ENCODE measurements at places on chromosomes 4 and X.
A peak's percentile ranks its signal among the peaks of the same experiment; 100 is the strongest.

- DNase-seq = no peak
Measured at GRCh38 chr4:41757521-41758156, 9.1 kb upstream of the PHOX2B start.

- no peak for DNase-seq
Measured at GRCh38 chr4:7632341-7632740, 197.6 kb upstream of the PSAPL1 start.

DNA sequence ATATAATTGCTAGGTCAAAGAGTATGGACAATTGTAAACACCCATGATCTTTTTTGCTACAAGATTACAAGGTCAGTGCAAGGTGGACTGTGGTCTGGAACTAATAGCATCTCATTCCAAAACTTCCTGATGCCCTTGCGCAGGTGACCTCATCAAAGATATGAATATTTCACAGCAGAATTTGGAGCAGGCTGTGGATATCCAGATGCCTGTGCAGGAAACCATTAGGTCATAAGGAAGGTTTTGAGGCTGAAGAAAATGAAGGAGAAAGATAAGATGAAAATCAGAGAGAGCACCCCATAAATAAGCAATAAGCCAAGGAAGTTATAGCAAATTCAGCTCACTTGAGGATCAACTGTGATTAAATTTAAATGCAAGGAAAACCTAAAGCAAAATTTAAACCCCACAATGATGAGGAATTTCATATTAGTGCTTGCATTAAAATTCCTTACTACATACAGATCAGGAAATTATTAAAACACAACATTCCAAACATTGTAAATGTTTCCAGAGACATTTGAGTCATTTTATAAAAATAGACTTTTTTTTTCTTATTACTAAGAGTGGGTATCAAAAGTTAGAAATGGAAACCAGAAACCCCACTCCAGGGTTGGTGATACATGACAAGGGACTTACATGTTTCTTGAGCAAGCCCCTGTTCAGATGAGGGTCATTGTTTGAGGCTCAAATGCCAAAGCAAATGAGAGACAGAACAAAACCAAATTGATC lies 100.7 kb upstream of the FAM9C start:
- DNase-seq = no peak

GRCh38 chrX:65073233-65073632 lies 97.0 kb upstream of the ZC4H2 start:
- DNase-seq = no peak

DNA sequence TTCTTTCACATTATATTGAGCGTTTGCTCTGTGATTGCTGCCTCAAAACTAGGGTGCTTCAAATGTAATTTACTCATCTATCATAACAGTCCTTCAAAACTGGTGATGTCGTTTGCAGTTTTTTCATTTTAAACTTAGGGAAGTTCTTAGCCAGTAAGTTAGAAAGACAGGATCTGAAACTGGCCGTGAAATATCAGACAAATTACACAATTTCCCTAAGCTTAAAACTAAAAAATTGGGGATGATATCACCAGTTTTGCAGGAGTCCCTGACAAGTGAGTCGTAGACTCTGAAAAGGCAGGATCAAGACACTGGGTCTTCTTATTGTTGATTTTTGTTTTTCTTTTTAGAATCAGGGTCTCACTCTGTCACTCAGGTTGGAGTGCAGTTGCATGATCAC lies 44.8 kb downstream of the MOB1B start:
- no peak for DNase-seq

DNA sequence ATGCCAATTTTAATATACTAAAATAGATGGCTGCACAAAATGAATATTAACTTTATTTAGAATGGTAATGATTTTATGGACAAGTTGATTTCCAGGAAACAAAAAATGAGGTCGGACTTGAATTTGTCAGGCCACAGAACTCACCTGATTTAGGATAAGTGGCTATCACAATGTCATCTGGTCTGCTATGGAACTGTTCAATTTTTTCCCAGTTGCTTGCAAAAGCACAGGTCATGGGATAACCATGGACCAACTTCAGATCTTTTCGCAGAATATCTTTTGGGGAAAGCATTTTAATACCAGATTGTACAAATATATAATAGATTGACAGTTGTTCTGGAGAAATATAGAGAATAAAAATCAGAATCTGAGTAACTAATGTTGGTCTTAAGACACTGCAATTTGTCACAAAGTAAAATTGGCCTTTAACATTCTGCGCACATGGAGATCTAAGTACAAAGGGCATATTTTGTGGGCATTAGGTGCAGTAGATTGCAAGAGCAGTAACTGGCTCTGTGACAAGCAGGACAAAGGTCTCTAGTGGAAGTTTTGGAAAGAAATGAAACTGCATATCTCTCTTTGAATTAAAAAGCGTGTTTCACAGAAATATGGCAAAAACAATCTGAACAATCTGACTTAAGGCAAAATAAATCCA lies 5.4 kb downstream of the SULT1B1 start:
- DNase-seq = no peak

DNA sequence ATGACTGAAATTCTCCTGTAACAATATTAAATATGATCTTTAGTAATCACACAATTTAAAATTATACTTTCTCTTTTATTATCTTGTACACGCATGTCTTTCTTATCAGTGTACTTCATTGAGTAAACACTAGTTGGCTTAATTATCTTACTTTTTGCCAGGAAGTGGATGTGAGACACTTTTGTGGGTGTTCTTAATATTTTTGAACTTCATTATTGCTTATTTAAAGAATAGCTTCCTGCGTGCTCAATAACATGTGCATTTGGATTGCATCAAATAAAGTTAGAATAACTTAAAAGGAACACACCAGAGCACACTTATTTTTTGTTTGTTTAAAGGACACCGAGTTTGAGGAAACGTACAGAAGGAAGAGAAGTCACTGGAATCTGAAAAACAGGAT lies 128.5 kb upstream of the VEGFC start:
- peak; percentile 35 for DNase-seq

Data from amniotic epithelial cell (primary cell).